ENCODE measurements at places on chromosomes 3 and 15.

GRCh38 chr3:121111914-121112612 lies 204.1 kb downstream of the STXBP5L start:
- DNase-seq: no peak

DNA sequence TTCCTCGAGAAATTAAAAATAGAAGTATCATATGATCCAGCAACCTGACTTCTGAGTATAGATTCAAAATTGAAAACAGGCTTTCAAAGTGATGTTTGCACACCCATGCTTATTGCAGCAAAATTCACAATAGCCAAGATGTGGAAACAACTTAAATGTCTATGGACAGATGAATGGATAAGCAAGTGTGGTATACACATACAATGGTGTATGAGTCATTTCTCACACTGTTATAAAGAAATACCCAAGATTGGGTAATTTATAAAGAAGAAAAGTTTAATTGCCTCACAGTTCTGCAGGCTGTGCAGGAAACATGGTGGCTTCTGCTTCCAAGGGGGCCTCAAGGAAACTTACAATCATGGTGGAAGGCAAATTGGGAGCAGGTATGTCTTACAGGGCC lies 100.8 kb downstream of the KLF13 start:
- no peak for DNase-seq

- DNase-seq: no peak
Measured at GRCh38 chr3:10437272-10437994, 68.0 kb downstream of the ATP2B2 start.

DNA sequence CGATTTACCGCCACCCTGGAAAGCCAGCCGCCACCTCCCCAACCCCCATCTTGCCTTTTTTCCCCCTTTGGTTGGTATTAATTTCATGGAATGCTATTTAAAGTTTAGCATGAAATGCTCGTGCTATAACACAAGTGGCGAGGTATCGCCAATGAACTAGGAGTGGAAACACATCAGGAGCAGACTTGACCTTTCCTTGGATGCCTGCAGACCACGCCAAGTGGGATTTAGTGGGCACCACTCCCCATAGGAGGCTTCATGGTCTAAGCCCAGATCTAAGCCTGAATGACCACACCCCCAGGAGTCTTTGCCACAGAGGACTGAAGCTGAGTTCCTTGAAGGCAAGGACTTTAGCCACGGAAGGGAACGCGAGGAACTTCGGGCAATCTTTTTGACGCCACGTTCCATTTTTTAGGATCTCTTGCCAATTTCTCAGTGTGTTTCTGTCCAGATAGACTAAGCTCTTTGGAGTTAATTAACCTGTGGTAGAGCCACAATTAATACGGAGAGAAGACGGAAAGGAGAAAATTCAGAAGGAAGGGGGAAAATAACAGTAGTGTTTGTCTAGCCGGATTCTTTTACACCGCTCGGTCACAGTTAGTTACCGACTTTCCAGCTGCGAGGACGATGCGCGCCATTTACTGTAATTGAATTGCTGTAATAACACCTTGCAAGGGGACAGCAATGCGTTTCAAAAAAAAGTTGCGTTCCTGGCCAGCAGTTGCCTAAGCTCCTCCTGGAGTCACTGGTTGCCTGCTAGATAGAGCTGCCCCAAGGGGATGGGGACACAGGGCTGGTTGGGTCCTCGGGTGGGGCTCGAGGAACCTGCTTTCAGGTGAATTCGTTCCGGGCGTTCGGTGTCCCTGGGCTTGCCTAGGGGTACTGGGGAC lies 37.1 kb downstream of the NR2F2 start:
- DNase-seq: no peak

DNA sequence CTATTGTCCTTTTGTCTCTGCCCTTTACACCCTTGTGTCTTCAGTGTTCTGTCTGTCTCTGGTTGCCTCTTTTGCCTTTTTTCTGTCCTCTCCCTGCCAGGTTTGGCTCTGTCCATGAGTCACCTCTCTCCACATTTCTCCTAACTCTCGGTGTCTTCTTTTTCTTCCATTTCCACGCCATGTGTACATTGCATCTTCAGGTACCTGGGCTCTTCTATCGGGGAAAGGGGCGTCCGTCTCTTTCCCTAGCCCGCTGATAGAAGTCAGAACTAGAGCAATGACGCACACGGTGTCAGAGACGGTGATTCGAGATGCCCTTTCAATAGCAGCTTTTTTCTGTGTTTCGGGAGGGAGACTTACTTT lies 641 bp downstream of the OPA1 start:
- no peak for DNase-seq

Data from NCI-H1417 treated with DMSO at 0.1 percent for 48 hours (cell line).